Activated CD8-positive, alpha-beta memory T cell treated with anti-CD3 and anti-CD28 coated beads, Interleukin-2, amount 10 ng/mL, durations not matched to agents 7 days and 5 days (primary cell): ENCODE measurements at places on chromosomes 6 and 20.

- no peak for DNase-seq
These were observed 19.2 kb downstream of the TREML4 start for GRCh38 chr6:41247288-41247865.

GRCh38 chr6:113315879-113316278 is 541.3 kb upstream of the MARCKS start:
- no peak for DNase-seq

- no peak for DNase-seq
These were observed 19.8 kb downstream of the SIRPD start for GRCh38 chr20:1537731-1538058.

GRCh38 chr20:25254986-25255680 is 7.2 kb downstream of the PYGB start:
- DNase-seq, result peak; percentile 31

DNA sequence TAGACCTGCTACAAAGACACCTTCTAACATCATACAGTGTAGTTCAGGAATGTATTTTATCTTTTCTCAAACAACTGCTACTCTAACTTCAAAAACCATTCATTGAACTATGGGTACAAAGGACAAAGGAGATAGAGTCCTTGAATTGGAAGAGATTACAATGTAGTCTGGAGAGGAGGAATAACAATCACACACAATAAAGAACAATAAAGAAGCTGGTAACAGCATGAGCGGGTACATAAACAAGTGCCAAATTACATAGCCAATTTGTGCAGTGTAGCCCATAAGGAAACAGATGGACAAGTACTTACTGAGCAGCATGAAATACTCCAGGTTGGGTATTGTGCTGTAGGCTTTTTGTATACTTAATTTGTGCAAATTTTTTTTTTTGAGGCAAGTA is 44.3 kb downstream of the OSTM1 start:
- DNase-seq, result no peak

GRCh38 chr20:59526242-59527225 is 77.8 kb upstream of the PHACTR3 start:
- no peak for DNase-seq

GRCh38 chr20:32999603-33000250 is 4.5 kb downstream of the SUN5 start:
- no peak for DNase-seq

DNA sequence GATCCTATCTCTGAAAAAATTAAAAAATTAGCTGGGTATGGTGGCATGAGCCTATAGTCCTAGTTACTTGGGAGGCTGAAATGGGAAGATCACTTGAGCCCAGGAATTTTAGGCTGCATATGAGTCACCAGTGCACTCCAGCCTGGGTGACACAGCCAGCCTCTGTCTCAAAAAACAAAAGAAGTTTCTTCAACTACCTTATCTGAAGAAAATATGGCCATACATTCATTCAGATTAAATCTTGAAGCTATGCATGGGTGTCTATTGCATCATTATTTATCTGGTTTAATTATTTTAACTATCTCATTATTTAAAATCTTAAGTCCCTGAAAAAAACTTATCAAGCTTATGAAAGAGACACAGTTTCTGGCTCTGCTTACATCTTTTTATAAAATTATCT is 204.1 kb downstream of the SIM1 start:
- no peak for DNase-seq

GRCh38 chr6:78599526-78599925 is 267.8 kb upstream of the IRAK1BP1 start:
- DNase-seq, result no peak

GRCh38 chr6:37175332-37176267 is 5.6 kb downstream of the PIM1 start:
- DNase-seq, result no peak

DNA sequence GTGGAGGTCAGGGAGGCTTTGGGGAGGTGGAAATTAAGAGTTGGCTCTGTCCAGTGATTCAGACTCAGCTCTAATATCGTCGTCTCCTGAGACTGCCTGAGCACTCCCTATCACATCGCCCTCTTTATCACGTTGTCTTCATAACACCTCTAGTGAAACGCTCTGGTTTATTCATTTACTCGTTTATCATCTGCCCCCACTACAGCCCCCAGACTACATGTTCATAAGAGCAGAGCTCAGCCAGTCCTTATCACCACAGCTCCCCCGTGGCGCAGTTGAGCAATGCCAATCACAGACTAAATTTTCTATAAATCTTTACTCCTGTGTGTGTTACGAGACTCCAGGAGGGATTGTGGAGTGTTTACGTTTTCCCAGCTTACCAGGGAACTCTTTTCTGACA is 316.2 kb downstream of the ADGRB3 start:
- DNase-seq, result no peak

- peak; percentile 78 for DNase-seq
These were observed 20.2 kb upstream of the GJE1 start for GRCh38 chr6:142112451-142113061.

DNA sequence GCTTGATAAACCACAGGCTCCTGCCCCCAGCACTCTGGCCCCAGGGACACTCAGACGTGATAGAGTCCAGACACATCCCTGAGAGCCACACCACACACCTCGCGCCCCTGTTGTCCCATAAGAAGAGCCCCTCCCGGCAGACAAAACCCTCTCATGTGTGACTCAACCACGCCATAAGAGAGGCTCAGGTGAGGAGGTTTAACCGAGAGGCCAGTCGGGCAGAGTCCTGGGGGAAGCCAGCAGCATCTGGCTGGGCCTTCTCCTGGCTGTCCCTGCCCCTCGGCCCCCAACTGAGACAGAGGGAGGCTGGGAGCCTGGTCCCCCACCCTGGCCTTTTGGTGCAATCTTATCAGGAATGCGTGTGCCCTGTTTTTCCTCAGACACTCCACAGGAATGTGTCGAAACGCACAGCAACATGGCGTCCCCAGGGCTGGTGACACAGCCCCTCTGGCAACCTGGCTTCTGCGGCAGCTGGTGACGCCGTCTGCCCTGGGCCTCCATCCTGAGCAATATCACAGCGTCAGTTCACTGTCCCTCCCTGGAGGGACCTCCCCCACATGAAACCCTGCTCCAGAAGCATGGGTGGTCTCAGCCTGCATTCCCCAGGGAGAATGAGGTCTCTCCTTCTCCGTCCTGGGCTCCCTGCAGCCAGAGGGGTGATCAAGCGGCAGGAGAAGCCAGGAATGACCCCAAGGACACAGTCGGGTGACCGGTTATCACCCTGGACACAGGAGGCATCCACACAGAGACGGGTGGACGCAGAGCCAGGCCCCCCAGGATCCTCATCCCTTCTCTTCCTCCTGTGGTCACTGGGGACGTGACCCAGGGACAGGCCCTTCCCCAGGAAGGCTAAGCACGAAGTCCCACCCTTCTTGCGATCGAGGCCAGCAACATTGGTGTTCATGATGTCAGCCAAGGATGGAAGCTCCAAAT is 156.6 kb upstream of the AFDN start:
- no peak for DNase-seq

GRCh38 chr6:158379336-158379735 is 67.1 kb downstream of the TULP4 start:
- DNase-seq, result no peak

DNA sequence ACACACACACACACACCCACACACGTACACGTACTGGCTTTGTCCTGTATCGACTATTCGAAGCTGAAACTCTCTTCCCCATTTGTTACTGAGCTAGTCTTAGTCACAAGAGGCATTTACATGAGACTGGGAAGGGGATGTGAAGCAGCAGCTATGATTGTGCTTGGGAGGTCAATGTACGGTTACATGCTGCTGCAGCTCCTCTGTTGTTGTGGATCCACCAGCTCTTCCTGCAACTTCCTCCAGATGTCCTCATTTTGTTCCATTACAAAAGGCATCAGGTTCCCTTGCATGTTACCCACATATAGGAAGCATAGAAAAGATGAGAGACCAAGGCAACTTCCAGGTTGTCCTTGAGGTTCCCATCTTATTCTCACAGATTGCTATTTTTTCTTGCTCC is 612.4 kb upstream of the IMPG1 start:
- no peak for DNase-seq

GRCh38 chr20:46219920-46220319 is 88.4 kb downstream of the CDH22 start:
- DNase-seq, result no peak
